NCI-H460 (cell line): ENCODE measurements at places on chromosomes 5 and 9. TPM values are rescaled to one million over a fixed set of nuclear protein-coding genes. Genes with fewer than 3 reads are reported as not detected.

GRCh38 chr9:121344184-121344583, 25.9 kb downstream of the STOM start:
- DNase-seq: no peak

GRCh38 chr5:111863801-111864200, 106.8 kb upstream of the NREP start:
- DNase-seq: no peak

- DNase-seq: no peak
These were observed 111.1 kb upstream of the EQTN start for GRCh38 chr9:27408001-27408400.

- DNase-seq: no peak
These were observed 34.0 kb downstream of the CDC42SE2 start for GRCh38 chr5:131297886-131298285.

DNA sequence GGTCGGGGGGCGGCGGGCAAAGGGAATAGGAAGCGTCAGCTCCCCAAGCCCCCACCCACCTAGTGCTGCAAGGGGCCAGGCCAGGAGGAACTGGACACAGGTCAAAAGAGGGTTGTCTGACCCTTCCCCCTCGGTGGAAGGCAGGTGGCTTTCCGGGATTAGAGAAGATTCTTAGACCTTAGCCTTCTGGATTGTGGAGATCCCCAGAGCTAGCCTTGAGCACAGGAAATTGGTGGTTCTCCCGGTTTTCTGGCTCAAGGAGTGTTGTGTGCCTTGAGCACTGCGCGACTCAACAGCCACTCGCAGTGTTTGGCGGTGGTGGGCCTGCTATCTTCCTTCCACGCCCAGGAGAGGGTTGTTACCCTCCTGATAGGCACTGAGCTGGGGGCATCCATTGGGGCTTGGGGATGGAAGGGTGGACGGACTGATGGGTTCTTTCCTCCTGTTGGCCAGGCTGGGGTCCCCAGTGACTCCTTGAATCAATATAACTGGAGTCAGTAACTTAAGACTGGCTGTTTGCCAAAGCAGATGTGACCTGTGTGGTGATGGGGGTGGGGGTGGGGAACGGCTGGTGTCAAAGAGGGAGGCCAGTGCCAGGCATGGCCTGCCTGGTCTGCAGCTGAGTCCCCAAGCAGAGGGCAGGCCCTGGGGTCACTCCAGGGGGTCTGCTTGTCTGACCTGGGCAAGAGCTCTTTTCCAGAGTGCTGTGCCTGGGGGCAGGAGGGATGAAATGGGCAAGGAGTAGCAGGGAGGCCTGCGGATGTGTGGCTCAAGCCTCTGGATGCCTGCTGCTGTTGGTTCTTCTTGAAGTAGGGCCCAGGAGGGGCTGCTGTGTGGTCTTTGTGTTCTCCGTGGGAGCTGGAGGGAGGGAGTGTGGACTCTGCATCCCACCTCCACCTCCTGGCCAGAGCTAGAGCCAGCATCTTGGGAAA, 2.1 kb downstream of the FGF18 start:
- DNase-seq: no peak

The ORM2 gene
- total RNA-seq: not detected in 2 replicates

The ASS1 gene
- 395 and 433 TPM in 2 replicates for total RNA-seq

DNA sequence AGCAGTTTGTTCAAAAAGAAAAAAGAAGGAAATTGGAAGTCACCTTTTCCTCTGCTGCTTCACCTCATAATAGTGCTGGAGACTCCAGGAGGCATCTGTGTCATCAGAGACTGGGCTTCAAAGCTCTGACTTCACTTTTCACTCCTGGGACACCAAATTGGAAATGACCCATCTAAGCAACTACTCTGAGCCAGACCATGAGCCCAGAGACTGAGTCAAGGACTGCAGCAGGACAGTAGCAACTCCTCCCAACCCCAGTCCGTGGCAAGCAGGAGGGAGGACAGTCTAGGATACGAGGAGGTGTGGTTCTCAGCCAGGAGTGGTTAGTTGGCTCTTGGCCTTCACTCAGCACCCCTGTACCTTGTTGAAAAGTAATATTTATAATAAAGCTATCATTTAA, 131.5 kb downstream of the INSYN2B start:
- DNase-seq: no peak
